Fibroblast of the aortic adventitia (primary cell): ENCODE measurements at places on chromosomes 4 and X.
A peak's percentile ranks its signal among the peaks of the same experiment; 100 is the strongest.

- no peak for DNase-seq
These were observed 47.0 kb upstream of the PGRMC1 start for GRCh38 chrX:119189115-119189514.

DNA sequence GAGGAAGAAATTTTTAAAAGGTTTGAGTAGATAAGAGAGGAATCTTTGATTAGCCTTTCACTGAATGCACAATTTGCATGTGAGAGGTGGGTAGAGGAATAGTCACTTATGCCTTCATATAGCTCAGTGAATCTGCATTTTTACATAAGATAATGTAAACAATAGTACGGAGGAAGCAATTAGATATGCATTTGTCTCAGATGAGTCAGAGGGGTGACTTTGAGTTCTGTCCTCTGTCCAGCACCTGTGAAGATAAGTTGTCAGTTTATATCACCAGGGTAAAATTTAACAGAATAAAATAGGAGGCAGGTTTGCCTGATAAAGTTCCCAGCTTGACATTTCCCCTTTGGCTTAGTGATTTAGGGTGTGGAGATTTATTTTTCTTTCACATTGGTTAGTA, 841.9 kb downstream of the PCDH18 start:
- no peak for DNase-seq

- DNase-seq: peak; percentile 22
These were observed 70.9 kb downstream of the INTS12 start for GRCh38 chr4:105637408-105638176.

- DNase-seq: no peak
These were observed 97.7 kb upstream of the CASK start for GRCh38 chrX:42021058-42021457.

DNA sequence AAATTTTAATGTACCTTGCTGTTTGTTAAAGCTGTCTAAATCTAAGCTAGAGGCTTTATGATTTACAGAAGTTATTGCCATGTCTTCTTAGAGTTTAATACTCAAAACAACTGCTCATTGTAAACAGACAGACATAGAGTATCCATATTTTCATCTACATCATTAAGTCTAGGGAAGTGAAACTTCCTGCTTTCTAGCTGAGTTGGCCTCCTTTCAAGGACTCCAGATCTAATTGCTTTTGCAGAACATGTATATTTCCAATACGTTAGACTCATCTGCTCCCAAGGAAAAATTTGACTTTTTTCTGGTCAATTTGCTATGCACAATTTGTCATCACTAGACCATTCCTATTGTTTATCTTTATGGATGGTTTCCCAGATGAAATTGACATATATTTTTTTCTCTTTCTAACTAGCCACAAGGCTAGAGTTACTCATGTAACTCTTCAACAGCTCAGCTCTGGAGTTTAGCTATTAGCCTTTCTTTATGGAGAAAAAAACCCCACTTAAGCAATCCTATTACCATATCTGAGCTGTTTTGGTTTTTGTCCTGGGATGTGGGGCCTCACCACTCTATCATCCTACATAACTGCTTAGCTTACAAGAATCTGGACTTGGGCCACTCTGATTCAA, 122.9 kb downstream of the PPA2 start:
- peak; percentile 68 for DNase-seq

GRCh38 chr4:105126311-105127169, 20.1 kb upstream of the TET2 start:
- DNase-seq: peak; percentile 91

DNA sequence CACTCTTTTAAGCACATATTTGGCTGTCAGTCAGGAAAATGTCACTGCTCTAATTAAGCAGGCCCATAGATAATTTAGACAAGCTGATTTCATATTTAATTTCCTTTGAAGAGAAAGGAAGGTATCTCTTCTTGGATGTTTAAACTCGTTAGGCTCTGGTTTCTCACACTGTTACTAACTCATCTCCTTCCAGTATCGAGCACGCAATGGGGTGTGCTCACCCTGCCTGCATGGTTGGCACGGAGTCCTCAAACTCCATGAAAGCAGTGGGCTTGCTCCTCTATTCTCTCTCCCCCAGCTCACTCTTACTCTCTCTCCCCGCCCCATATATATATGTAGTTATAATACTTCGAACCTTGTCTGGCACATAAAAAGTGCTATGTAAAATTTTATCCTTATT, 76.9 kb downstream of the EGF start:
- no peak for DNase-seq

- no peak for DNase-seq
These were observed 775 bp upstream of the YIPF6 start for GRCh38 chrX:68498044-68498507.

- no peak for DNase-seq
These were observed 184.0 kb upstream of the AFF2 start for GRCh38 chrX:148316446-148316845.

DNA sequence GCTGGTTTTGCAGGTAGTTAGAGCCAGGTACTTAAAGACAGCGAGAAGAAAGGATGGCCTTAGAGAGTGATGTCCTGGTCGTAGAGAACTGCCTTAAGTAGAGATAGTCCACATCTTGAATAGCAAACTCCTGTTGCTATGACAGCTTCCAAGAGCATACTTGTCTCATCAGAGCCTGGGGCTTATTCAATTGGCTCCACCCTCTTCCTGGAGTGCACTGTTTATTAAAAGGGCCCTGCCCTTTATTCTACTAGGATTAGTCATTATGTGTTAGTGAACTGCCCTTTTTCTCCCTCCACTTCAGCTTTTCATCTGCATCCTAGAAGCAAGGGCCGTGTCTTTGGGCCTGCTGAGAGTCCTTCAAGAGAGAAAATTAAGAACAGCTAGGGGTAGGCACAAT, 94.5 kb upstream of the EOLA2 start:
- peak; percentile 65 for DNase-seq

DNA sequence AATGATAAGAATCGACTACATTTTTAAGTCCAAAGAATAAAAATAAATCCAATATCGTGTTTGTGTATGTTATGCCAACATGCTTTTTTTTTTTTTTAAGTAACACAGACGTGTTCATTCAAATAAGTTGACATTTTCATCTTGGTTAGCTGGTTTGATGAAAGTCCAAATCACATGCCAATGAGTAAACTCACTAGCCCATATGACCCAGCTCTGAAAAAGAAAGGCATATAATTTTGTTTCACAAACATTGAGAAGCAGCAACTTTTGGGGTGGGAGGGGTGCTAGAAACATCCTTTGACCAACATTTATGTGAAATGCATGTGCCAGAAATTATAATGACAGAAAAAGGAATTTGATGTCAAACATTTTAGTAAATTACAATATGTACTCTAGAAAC, 61.6 kb upstream of the SPP1 start:
- peak; percentile 40 for DNase-seq

- DNase-seq: no peak
These were observed 16.6 kb upstream of the CXCL3 start for GRCh38 chr4:74055096-74055495.

DNA sequence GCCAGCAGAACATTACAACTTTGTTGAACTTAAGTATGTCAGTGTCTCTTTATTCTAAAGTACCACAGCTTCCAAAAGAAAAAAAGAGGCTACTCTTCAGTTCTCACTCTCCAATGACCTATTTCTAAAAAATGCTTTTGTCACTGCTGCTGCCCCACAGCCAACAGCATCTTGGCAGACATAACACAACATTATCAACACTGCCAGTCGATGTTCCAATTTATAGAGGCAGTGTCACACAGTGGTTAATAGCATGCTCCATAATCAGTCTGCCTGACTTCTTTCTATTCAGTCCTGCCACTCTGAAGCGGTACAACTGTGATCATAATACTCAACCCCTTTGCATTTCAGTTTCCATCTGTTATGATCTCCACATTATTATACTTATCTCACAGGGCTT, 69.2 kb downstream of the PLS3 start:
- peak; percentile 34 for DNase-seq

- DNase-seq: no peak
These were observed 11.5 kb upstream of the RASSF6 start for GRCh38 chr4:73631565-73632226.

- no peak for DNase-seq
These were observed 77.7 kb downstream of the NR3C2 start for GRCh38 chr4:148364525-148364924.

DNA sequence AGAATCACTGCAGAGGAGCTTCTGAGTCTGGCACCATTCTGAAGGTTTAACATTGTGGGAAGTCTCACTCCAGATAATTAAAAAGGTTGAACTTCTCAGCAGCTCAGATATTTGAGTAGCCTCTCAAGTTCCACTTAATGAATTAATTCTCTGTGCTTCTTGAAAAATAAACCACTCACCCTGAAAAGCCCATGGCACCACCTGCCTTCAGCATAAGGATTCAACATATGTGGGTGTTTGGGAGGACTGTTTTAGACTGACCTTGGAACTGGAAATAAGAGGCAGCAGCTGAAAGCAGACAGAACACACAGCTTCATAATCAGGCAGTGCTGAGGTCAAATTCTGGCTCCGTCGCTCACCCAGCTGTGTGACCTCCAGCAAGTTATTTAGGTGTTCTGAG, 100.6 kb downstream of the KCNIP4 start:
- DNase-seq: no peak

- no peak for DNase-seq
These were observed 221.9 kb downstream of the PDGFC start for GRCh38 chr4:156749426-156750403.

GRCh38 chr4:185254434-185254833, 45.0 kb downstream of the SNX25 start:
- DNase-seq: no peak

DNA sequence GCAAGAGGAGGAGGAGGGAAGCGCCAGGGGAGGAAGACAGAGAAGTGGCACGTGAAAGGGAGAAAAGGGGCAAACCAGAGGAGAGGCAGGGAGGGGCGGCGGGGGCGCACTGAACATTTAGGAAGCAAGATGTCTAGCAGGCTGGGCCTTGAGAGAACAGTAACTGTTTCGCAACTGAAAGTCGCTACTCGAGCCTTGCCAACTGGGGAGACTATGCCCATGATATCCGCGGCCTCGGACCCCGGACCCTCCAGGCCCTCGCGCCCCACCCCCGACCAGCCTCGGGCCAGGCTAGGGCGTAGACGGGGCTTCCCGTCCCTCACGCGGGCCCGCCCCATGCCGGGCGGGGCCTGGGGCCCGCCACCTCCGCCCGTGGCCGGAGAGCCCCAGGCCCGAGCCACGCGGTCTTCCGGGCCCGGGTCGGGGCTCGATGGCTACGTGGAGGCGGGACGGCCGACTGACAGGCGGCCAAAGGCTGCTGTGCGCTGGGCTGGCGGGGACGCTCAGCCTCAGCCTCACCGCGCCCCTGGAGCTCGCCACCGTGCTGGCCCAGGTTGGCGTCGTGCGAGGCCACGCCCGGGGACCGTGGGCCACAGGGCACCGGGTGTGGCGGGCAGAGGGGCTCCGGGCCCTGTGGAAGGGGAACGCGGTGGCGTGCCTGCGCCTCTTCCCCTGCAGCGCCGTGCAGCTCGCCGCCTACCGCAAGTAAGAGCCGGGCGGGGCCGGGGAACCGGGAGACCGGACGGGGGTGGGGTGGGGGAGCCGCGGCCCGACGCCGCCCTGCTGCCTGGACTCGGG, at the start of gene SLC25A43:
SLC25A43 (plus strand) TSS at position 363 of the 798 bp plus-strand sequence; CDS start at position 431, 68 bp downstream.
- peak; percentile 35 for DNase-seq

DNA sequence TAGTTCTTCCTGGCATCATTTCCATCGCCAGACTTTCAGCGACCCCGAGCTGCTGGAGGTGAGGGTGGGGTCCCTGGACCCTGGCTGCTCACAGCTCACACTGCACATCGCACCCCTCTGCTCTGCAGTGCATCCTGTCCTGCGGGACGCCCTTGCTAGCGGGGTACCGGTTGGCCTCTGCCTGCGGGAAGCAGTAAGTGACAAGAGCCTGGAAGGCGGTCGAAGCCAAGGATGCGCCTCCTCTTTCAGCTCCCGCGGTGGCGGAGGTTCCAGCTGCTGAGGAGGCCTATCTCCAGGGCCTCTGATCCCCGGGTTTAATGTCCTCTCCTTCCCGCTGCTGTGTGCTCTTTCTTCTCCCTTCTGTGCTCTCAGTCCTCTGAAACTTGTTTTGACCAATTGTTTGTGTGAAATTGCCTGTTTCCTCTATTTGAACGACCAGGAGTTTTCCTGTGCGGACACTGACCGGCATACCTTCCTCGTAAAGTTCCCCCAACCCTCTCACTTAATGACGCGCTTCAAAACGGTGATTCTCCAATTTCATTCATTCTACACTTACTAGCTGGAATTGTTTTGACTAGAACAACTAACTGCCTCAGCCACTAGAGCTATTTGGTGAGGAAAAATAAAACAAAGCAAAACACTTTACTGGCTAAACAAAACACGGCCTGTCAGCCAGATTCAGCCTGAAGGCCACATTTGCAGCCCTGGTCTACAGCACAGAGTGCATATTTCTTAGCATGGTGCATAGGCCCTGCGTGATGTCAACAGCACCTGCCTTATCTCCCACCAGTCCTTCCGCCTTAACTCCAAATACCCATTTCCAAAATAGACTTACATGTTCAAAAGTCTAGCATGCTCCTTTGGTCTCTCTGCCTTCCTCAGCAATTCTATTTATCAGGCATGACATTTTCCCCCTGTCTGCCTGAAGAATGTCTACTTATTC, 28.0 kb downstream of the MGAT4D start:
- no peak for DNase-seq

DNA sequence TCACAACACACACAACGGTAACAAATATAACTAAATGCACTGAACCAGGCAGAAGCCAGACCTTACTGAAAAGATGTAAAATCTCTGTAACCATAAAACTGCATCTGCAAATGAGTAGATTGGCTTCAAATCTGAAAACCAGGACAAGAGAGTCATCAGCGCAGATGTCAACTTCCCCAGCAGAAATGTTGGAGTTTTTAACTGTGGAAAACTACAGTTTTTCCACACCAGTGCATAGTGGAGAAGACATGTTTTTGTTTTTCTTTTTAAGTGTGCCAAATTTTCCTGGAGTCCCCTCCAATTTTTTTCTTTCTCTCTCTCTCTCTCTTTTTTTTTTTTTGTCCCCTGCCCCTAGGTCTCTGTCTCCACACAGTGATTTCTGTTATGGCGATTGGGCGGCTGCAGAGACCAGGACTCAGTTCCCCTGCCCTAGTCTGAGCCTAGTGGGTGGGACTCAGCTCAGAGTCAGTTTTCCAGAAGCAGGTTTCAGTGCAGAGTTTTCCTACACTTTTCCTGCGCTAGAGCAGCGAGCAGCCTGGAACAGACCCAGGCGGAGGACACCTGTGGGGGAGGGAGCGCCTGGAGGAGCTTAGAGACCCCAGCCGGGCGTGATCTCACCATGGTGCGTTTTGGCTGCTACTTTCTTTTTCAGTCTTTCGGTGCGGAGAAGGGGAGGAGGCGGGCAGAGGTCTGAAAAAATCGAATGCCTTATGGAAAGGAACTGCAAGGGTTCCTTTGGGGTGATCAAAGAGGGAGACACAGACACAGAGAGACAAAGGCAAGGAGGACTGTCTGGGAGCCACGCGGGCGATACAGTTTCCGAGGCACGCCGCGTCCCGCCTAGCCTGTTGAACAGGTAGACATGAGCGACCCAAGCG, at the start of gene GUCY1A1:
GUCY1A1 (plus strand) TSS at position 505 of the 878 bp plus-strand sequence. CDS start 30,020 bp downstream, outside the sequence.
- no peak for DNase-seq

- DNase-seq: no peak
These were observed 170.5 kb upstream of the EMCN start for GRCh38 chr4:100688368-100688767.

GRCh38 chrX:84192006-84192405, 4.0 kb upstream of the RPS6KA6 start:
- DNase-seq: no peak
